Renal pelvis (tissue), 12 donors: ENCODE measurements at places on chromosomes 5 and 9. TPM values are rescaled to one million over a fixed set of nuclear protein-coding genes. Genes with fewer than 3 reads are reported as not detected.

HTR4 gene
- 0.12 TPM for polyA plus RNA-seq

THBS4 gene
- 16.3 TPM for polyA plus RNA-seq

- DNase-seq = no peak
Measured at GRCh38 chr9:86039991-86040860, 59.1 kb downstream of the GOLM1 start.

DNA sequence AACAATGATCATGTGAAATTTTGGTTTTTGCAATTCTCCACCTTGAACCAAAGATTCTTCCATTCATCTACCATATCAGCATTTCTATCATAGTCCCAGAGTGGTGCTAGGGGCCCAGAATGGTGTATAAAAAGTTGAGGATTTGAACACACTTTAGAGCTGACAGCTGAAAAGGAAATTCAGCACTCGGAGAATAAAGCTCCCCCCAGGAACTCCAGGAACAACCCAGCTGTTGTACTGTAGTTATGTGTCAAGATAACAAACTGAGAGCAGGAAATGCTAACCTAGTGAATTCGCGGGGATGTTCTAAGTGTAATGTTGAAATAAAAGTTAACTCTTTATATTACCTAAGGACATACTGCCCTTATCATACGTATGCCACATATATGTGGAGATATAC is 216.7 kb downstream of the NFIB start:
- peak; percentile 60 for DNase-seq

DNA sequence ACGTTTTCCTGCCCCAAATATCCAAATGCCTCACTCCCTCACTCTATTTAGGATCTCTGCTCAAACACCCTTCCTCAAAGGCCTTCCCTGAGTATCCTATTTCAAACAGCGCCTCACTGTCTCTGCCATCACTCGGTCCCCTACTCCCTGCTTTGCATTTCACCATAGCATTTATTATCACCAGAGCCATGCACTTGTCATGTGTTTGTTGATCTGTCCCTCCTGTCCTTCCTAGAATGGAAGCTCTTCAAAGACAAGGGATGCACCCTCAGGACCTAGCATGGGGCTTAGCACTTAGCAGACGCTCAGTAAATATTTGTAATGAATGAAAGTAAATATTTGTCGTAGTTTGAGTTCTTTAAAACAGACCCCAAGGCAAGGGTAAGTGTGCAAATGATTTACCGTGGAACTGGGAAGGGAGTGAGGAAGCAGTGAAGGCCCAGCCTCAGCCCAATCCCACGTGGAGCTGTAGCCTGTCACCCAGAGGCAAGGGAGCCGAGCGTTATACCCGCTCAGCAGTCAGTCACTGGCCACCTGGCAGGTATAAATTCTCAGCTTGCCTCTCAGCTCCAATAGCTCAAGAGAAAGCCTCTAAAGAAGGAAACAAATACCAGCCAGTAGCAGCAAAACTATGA is 97.7 kb upstream of the KIF2A start:
- DNase-seq = peak; percentile 8

DNA sequence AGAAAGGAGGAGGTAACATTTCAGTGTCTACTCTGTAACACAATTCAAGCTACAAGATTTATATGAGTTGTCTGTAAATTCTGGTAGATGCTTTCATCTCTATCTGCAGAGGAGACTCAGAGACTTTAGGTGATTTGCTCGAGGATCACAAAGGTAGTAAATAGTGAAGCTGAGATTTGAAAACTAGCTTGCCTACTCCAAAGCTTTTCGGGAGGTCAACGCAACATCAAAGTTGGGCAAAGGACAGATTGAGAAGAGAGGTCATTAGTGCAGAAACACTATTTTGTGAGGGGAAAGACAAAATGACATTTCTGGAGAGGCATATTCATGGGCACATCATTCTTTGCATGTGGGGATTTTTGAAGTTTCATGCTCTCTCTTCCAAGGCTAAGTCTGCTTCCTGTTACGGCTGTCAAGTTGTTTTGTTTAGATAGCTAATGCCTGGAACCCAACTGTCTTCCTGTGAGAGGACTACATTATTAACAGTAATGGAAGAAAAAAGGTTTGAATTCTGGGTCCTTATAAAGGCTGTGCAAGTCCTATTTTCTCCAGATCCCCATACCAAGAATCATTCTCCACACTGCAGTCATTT is 413.5 kb upstream of the ZNF462 start:
- DNase-seq = peak; percentile 28

GRCh38 chr5:62127098-62127736 is 178.8 kb upstream of the KIF2A start:
- DNase-seq = no peak

- no peak for DNase-seq
Measured at GRCh38 chr5:20559845-20560244, 571.8 kb upstream of the CDH18 start.

DNA sequence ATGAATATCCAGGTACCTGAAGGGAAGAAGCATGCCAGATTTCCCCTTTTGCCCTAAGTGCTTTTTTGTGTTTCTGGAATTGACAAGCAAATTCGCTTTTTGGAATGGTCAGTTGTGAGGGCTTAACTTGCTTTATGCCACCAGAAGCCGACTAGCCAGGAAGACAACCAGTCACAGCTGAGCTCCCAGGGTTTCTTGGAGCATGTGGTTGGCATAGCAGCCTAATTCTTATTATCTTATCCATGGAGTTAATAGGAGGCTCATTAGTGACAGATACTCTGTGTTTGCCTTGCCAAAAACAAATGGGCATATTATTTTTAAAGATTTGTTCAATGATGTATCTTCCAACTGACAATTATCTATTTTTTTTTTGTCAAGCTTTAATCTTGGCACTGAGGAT is 500.7 kb downstream of the PTPRD start:
- DNase-seq = no peak

- no peak for DNase-seq
Measured at GRCh38 chr5:107868650-107869409, 198.1 kb upstream of the EFNA5 start.
